ENCODE measurements at places on chromosomes 2 and 18. TPM values are rescaled to one million over a fixed set of nuclear protein-coding genes. Genes with fewer than 3 reads are reported as not detected.

Gene SCN9A
- total RNA-seq: 14.1 TPM

Gene ACADL
- 4.7 TPM for total RNA-seq

Gene SERPINB3
- total RNA-seq: not detected

Gene SERPINB4
- not detected for total RNA-seq

Gene FBXO36
- total RNA-seq: 2.1 TPM

Gene SPATA3
- not detected for total RNA-seq
